ENCODE measurements at places on chromosomes 2 and 18.

- no peak for DNase-seq
Observed at GRCh38 chr2:152303951-152304350, 31.0 kb upstream of the FMNL2 start.

DNA sequence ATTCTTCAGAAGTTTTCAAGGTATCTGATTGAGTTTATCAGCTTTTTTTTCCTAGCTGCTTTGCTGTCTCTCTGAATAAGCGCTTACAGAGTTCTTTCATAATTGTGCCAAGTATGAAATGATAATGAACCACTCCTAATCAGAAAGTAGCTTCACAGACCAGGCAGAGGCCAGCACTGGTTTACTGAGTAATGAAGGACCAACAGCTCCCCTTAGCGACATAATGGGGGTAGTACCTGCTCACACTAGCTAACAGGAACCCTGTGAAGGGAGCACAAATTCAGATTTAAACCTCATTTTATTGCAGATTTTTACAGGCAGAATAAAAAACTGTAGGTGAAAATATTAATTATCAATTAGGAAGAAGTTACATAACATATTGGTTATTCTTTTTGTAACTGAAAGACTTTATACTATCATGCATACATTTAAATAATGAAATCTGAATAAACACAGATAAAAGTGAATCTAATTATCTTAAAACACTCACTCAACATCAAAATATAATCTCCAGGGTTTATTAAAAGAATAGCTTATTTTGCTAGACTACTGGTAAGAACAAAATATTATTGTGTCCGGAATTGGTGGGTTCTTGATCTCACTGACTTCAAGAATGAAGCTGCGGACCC, 53.7 kb upstream of the LRRC30 start:
- peak; percentile 34 for DNase-seq

DNA sequence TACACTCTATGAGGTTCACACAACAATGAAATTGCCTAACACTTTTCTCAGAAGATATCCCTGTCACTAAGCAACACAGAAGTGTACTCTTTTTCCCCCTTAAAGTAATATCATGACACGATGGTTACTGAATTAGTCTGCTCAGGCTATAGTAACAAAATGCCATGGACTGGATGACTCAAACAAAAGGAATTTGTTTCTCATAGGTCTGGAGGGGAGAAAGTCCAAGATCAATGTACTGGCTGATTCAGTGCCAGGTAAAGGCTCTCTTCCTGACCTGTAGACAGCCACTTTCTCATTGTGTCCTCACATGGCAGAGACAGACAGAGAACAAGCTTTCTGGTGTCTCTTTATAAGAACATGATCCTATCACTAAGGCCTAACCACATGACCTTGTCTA, 211.9 kb downstream of the RBM43 start:
- peak; percentile 51 for DNase-seq

GRCh38 chr2:12700989-12701388, 15.7 kb upstream of the TRIB2 start:
- no peak for DNase-seq

- DNase-seq = no peak
Observed at GRCh38 chr2:231413921-231414476, 18.5 kb downstream of the B3GNT7 start.

GRCh38 chr2:196891136-196891535, 35.4 kb downstream of the PGAP1 start:
- DNase-seq = no peak

- peak; percentile 86 for DNase-seq
Observed at GRCh38 chr2:144630459-144631215, 110.7 kb upstream of the ZEB2 start.

DNA sequence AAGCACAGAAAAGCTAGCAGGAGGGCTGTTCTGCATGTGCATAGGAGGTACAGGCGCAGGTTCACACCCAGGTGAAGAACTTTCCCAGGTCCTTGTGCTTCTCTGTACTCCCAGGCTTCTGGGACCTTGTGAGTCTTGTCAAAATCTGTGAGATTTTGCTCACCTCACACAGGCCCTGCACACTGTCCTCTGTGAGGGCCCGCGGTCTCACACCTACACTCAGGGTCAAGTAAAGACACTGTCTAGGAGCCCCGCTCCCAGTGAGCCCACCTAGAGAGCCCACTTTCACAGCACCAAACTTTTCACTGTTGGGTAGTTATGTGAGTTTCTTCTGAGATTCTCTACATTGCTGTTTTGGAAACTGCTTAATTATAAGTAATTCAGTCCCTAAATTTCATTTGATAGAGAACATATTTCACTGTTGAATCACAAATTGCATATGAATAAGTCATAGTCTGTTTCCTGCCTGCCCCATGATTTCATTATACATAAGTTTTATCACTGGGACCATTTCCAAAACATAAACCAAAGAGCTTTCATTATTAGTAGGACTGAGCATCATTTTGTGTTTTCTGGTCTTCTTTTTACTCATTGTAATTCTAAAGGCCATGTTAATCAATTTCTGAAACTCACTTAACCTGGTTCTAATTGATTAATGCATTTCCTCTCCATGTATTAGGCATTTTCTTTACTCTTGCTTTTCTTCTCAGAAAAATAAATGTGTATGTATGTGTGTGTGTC, 234.2 kb upstream of the SPOPL start:
- peak; percentile 61 for DNase-seq

DNA sequence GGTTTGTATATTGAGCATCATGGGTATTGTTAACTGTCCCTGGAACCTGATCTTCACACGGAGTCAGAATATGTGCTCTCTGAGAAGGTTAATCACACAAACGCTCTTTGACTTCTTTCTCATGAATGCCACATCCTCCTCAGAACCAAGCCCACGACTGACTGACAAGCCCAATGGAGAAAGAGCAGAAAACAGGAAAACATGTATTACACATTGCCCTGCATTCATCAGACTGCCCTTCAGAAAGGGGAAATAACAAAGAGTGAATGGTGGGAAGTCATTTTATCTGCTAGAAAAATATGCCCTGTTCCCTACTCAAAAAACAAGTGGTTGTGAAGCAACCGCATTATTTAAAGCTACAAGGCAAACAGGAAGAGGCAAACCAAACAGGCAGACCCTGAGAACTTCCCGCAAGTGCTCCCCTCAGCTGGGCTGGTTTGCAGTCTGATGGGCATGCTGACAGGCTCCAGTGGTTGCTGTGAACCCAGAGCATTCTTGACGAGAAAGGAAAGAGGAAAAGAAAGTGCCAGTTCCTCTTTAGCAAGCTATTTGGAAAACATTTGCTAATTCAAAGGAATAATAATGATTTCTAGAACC, 172.9 kb upstream of the SETBP1 start:
- no peak for DNase-seq

DNA sequence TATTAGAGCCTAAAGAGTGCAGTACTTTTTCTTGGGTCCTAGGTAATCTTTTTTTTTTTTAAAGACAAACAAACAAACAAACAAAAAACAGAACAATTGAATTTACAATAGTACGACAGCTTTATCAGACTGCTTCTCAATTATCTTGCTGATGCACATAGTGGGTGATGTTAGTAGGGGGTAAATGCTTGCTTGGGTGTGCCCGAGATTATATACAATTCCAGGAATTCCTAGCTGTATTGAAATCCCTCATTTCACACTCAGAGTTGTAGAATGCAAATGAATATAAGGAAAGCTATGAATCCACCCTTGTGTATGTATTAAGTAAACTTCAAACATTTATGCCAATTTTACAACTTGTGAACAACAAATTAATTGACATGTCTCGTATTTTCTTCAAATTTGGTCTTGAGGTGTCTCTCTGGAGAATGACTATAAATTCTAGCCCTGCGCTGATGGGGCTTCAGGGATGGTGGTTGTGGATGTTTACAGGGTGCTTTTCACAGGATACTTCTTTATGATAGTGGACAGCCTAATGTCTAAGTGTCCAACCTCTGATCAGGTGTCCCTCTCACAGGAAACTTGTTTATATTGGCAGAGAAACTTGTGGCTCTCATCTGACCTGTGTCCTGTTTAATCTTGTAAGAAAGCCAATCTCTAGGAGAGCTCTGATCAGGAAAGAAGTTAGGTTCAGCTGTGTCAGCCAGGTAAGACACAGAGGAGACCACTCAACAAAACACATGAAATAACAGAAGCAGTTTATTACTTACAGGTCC, 61.9 kb upstream of the SLC39A10 start:
- DNase-seq = no peak

GRCh38 chr2:122315306-122315705, 559.9 kb downstream of the TSN start:
- no peak for DNase-seq

DNA sequence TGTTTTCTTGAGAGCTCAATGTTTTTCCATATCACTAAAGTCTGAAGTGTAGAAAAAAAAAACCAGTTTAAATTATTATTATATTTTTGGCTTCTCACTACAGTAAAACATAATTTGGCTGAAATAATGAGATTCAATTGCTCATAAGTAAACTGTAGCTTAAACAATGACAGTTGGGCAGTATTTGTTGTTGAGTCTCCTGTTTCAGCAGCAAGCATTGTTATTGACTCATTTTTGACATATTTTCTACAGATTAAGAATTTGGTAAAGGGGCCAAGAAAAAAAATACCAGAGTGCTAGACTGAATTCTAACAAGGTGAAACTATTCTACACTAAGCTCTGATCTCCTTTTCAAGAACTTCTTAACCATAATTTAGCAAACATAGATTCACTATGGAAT, 2070.4 kb upstream of the CELF4 start:
- DNase-seq = no peak

- peak; percentile 57 for DNase-seq
Observed at GRCh38 chr2:157874997-157875640, 1.0 kb downstream of the ACVR1 start.

GRCh38 chr2:165868211-165868610, 74.2 kb upstream of the GALNT3 start:
- DNase-seq = no peak

GRCh38 chr2:151861174-151861573, 33.0 kb upstream of the ARL5A start:
- DNase-seq = no peak

GRCh38 chr2:12068796-12069538, 322.5 kb downstream of the LPIN1 start:
- no peak for DNase-seq

DNA sequence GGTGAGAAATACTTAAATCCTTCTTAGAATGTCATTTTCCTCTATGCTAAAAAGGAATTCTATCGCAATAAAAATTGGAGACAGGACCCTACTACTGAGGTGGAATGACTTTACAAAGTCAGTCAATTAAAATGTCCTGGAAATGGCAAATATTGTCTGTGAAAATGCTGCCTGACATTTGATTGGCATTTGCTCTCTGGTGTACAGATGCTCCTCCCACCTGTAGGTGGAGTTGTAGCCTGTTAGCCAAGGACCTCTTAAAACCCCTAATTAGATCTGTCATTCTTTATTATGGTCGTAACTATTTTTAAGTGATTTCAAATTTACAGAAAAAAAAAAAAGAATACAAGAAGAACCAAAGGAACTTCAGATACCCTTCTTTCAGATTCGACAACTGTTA, 393.1 kb upstream of the KLHL29 start:
- peak; percentile 2 for DNase-seq

GRCh38 chr18:20988726-20989125, 122.9 kb downstream of the ROCK1 start:
- DNase-seq = no peak

GRCh38 chr18:49677762-49678413, 116.0 kb downstream of the LIPG start:
- no peak for DNase-seq

DNA sequence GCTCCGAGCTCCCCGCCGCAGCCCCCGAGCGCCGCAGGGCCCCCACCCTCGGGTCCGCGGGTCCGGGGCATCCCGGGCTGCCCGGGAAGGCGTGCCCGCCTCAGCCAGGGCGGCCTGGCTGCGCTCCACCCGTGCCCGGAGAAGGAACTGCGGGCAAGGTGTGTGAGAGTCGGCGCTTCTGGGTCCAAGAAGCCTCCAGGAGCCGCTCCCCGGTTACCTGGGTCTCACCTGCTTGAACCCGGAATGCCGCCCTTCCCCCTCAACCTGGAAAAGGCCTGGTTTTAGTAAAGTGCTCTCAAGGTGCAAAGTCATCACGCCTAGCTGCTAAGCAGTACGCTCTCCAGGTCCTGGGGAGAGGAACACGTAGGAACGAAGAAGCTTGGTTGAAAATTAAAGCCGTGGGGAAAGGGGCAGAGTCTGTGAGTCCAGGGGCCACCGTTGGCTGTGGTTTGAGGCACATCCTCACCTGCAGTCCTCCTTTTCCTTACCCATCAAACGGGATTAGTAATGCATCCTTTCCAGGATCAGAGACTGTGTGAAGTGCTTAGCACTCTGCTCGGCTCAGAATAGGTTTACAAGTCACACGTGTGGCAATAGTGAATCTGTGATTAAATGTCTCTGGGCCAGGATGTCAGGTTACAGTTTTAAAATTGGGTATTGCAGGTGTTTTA, 1.2 kb downstream of the ASAP2 start:
- DNase-seq = no peak

DNA sequence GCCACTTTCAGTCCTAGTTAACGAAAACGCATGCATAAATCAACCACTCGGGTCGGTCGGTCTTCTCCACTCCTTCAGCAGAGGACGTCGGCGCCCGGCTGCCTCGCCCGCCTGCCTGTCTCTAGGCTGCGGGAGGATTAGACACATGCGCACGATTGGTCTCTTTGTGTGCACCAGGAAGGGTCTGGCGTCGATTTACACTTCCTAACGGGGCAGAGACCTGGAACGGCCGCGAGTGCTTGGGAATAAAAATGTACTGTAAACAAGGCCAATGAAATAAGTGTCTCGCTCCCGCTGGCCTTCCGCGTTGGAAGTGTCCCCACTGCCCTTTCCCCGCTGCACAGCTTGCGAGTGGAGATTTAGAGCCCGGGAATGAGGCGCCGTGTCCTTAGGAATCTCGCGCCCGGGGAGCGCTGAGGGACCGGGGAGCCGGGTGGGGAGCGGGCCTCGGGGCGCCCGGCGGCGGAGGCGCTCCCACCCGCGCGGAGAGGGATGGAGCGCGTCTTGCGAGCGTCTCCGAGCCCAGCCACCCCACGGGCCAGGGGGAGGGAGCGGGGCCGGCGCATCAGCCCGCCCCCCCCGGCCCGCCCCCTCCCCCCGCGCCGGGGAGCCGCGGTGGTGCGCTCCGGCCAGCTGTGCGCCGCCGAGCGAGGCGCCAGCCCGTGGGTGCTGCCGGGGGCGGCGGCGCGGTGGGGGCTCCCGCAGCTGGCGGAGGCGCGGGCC, at the start of gene DOK6:
TSS of gene DOK6 (plus strand) at position 636 of the 723 bp plus-strand sequence.
- DNase-seq = no peak

GRCh38 chr2:193701484-193701883, 1506.8 kb upstream of the TMEFF2 start:
- no peak for DNase-seq

- DNase-seq = no peak
Observed at GRCh38 chr2:236177604-236177966, 9.4 kb upstream of the GBX2 start.

- no peak for DNase-seq
Observed at GRCh38 chr18:46393230-46393629, 263.8 kb downstream of the LOXHD1 start.

GRCh38 chr18:10787293-10787901, 261.6 kb downstream of the NAPG start:
- DNase-seq = peak; percentile 46

GRCh38 chr2:54336977-54337255, 80.9 kb upstream of the TSPYL6 start:
- no peak for DNase-seq

- no peak for DNase-seq
Observed at GRCh38 chr18:67973916-67974315, 457.4 kb upstream of the DSEL start.

All from kidney glomerular epithelial cell (primary cell).